ENCODE measurements at places on chromosomes 6 and 20.

GRCh38 chr6:81126150-81126549 is 626.3 kb downstream of the TENT5A start:
- DNase-seq, result peak; percentile 12

GRCh38 chr20:4944518-4945313 is 56.6 kb downstream of the SLC23A2 start:
- DNase-seq, result no peak

- no peak for DNase-seq
Measured at GRCh38 chr6:32439139-32439538, 548 bp upstream of the HLA-DRA start.

DNA sequence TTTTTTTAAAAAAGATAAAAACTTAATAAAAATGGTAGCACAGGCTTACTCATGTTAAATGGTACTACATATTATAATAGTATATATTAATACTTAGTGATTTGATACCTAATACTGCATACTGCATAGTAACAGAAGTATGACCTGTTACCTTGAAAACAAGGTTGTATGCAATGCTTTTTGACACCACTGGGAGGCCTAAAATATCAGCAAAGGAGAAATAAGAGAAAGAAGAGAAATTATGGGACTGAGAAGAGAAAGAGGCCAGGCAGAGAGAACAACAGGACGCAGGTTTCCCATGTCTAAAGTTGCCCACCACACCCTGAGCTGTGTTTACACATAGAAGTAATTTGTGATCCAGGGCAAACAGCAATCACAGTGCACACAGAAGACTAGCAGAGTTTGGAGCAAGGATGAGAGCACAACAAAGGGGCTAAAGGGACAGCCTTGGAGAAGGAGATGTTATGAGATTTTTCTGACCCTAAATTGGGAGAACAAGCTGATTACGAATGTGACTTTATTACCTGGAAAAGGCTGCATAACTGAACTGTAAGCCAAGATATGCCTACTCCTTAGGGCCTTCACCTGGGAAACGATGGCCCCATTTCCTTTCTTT is 73.2 kb downstream of the ROS1 start:
- peak; percentile 0 for DNase-seq

GRCh38 chr20:1001911-1002681 is at the start of gene RSPO4:
RSPO4 (minus strand) TSS chr20:1002311; CDS start chr20:1002164, 147 bp downstream.
- no peak for DNase-seq

GRCh38 chr20:1805161-1805581 is 90.0 kb upstream of the SIRPA start:
- DNase-seq, result no peak

GRCh38 chr20:40960101-40960500 is 68.5 kb upstream of the TOP1 start:
- DNase-seq, result no peak

DNA sequence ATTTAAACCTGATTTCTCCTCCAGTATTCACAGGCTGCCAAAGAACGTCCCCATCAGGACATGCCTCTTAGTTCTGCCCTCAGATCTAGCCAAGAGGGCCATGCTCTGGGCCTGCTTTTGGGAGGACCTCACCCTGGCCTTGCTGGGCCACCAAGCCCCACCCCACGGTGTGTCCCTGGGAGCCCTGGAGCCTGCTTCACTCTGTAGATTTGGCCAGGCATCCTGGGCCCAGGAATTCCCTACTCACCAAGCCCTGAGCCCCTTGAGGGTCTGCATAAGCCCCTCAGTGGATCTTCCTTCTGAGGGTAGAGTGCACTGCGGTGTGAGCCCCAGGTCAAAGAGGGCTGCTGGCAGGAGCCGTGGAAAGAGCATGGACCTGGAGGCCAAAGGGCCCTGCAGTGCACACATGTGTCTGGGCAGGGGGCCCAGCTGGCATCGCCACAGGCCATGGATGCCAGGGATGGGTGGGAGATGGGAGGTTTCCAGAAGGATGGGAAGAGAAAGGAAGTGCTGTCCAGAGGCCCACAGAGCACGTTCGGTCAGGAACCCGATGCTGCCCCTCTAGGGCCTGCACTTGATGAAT is 98.0 kb downstream of the DACT2 start:
- no peak for DNase-seq

GRCh38 chr6:15246666-15247499 is 1.0 kb downstream of the JARID2 start:
- no peak for DNase-seq

- DNase-seq, result peak; percentile 78
Measured at GRCh38 chr6:158002951-158003853, 21.5 kb downstream of the SYNJ2 start.

- DNase-seq, result no peak
Measured at GRCh38 chr6:25132934-25133333, 146.2 kb upstream of the CARMIL1 start.

DNA sequence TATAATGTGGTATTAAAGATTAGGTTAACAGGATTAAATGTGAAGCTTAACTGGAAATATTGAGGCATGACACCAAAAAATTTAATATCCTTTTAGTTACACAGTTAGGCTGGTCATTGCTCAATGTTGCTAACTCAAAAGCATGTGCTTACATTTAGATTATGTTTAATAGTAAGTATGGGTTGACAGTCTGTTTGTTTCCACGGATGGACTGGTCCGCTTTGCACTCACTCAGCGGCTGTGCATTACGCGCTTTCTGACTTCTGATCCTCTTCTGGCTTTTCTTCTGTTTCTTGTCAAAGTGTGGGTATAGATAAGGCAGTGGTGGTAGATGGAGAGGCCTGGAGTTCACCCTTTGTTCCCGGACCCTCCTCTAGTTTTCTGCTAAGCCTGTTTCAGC is 174.9 kb downstream of the RIMS1 start:
- DNase-seq, result no peak

GRCh38 chr6:1062786-1063545 is 248.9 kb upstream of the FOXQ1 start:
- DNase-seq, result no peak

- no peak for DNase-seq
Measured at GRCh38 chr6:132995432-132995831, 181.1 kb downstream of the RPS12 start.

DNA sequence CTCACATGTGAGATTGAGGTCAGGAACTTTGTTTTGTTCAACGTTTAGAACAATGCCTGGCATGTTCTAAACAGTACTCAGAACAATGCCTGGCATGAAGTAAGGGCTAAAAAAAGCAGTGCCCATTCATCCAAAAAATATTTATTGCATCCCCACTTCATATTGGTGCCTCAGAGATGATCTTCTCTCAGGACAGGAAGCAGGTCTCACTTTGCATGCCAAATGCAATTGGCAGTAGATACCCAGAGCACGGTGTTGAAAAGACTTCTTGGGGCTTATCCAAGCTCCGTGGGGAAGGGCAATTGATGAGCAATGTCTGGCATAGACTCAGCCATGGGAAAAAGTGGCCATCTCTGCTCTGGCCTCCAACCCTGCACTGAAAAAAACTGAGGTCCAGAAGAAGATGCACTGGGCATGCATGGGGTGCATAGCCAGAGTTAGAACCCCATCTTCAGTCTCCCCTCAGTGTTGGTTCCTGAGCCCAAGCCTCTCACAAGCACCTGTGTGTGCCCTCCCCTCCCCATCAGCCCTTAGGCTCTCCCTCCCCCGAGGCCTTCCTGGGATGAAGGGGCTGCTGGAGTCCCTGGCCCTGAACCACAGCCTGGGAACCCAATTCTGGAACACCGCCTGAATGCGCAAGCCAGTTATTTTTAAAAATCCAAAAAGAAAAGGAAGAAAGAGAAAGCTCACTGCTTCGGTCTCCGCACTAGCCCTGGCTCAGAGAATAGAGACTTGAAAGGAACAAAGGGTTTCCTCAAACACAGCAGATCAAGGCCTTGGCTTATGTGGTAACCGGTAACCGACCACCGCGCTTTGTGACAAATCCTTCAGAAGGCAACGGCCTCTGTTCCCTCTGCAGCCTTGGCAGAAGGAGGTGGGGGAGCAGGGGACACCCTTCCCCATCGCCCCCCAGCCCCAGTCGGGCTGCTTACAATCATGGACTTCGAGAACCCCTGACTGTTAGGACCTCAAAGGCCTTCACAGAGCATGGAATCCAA is 78.5 kb upstream of the SIRPA start:
- DNase-seq, result no peak

DNA sequence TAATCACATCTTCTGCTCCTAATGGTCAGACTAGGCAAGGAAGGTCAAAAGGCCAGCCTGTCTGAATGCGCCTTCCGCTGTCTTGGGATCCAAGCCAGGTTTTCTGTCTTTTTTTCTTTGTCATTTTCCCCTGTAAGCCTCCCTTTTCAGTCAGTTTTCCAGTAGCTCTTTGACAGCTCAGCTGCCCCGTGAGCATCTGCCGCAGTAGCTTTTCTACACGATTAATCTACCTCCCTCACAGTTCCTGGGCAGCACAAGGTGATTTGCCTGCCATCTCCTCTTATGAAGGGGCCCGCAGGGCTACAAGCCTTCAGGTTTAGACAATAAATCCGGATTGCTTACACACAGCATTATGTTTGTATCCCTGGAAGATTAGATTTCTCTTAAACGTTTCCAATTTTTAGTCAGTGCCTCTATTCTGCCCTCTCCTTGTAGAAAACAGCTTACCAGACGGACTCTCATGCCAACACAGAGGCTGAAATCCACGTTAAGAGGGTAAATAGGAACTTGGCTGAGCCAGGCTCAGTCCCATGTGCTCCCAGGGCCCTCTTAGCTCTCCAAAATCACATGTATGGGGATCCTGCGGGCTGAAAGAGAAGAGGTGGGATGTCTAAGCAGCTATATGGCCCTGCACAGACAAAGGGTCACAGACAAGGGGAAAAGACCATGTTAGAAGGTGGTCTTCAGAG is 77.2 kb downstream of the LY86 start:
- DNase-seq, result no peak

GRCh38 chr6:136011475-136011874 is 160.0 kb downstream of the PDE7B start:
- DNase-seq, result peak; percentile 13

GRCh38 chr6:3053231-3053508 is 15.1 kb upstream of the RIPK1 start:
- DNase-seq, result no peak

GRCh38 chr20:19928328-19929011 is 88.7 kb upstream of the NAA20 start:
- DNase-seq, result no peak

- no peak for DNase-seq
Measured at GRCh38 chr6:90220273-90220672, 76.4 kb downstream of the BACH2 start.

Measured in fibroblast of the conjunctiva (primary cell).